ENCODE measurements at places on chromosomes 5 and 9.
A peak's percentile ranks its signal among the peaks of the same experiment; 100 is the strongest.

DNA sequence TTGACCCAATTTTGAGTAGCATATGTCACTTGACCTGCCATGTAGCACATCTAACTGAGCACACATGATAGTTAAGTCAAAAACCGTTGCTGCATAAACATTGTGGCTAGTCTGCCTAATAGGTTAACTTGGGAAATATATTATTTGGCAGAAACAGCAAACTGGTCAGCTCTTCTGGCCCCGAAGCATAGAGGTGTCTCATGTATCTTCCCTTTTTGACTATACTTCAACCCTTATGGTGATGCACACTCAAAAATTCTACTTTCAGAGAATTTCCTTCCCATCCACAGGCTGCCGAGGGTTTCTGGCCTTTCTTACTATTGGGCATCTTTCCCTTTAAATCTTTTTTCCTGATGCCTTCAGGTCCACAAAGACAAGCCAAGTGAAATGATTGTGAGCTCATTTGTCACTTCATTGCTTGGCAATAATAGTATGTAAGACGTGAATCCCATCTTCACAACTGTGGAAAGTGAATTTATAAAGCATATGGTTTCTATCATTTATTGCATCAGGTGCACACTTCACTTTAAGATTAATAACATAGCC, 41.2 kb downstream of the MOCS2 start:
- ATAC-seq: no peak

GRCh38 chr5:140978983-140979382, 12.7 kb downstream of the PCDHAC2 start:
- ATAC-seq: no peak

DNA sequence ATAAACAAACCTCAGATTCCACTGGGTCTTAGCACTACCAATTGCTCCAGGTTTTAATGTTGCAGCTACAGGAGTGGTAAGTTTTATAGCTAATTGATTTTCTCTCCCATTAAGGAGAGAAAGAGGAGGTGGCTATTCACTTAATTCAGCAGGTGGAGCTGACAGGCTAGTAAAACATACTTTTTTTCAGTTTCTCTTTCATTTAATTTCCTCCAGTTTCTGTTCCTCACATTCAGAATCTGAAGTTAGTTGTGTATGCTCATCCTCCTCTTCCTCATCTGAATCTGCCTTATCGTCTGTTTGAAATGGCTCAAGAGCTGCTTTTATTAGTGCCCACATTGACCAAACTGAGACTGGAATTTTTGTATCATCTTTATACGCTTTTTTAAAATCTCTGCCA, 98.0 kb downstream of the PLPPR1 start:
- ATAC-seq: no peak

- ATAC-seq: peak; percentile 53
Observed at GRCh38 chr9:133979921-133980863, 11.9 kb downstream of the VAV2 start.

DNA sequence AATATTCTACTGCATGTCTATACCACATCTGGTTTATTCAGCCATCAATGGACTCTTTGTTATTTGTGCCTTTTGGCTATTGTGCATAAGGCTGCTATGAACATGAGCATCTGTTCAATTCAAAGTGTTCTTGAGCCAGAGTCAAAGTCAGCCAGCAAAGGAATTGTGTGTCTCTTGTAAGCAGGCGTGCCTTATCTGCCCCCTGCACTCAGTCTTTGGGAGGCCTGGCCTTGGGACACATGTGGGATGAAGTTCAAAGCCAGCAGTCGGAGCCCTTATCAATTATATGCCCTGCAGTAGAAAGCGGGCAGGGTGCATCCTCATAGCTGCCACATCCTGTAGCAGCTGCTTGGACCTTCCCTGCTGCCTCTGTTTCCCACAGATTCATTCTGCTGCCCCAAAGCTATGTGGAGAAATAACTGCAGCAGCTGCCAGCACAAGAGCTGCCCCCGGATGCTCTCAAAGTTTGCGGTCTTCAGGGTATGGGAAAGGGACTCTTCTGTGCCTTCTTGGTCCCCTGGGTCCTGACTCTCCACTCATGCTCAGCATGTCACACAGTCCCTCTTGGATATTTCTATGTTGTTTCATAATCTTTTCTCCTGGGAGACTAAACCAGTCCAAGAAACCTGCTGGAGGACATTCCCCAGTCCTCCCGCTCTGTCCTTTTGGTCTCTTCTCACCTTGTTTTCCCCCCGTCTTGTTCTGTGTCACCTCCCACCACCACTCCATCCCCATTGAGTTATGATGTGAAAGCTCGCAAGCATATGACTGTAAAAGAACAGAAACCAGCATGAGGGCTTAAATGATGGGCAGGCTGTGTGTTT, 35.9 kb downstream of the STOM start:
- no peak for ATAC-seq

DNA sequence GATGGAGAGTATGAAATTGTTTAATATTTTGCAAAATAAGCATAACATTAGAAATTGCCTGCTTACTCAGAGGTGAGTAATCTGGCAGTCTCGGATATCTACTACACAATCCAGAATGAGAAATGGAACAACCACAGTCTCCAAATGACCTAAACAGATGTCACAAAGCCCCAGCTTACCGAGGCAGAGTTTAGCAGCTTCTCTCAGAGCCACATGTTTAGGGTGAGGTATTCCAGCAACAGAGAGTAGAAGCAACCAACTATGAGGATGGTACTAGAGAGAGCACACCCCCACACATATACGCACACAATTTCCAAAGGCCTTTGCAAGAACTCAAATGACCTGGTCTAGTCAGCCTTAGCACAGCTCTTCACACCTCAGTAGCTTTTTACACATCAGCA, 122.7 kb upstream of the LPAR1 start:
- no peak for ATAC-seq

DNA sequence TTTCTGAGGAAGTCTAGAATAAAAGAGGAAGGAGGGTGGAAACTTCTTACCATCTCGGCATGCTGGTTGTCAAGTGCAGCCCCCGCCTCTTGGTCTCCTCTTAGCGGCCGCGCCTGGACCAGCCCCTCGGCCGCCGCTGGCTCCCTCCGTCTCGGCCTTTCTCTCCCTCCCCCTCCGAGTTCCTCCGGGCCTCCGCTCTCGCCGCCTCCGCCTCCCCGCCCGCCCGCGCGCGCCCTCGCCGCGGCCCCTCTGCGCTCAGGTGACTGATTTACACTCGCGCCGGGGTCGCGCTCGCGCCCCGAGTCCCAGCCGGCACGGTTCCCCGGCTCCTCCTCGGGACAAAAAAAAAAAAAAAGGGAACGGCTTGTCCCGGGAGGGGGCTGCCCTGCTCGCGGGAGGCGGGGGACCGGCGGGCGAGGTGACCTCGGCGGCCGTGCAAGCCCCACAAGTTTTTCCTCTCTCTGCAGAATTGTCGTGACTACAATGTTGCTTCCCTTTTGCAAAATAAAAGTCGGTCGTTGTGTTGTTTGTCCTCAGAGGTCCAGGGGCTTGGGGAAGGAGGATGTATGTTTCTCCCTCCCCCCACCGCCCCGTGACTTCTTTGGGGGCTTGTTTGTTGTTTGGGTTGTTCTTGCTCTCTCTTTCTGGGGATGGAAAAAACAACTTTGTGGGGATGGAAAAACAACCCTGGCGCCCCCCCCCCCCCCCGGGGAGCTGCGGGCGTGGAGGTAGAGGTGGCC, at the start of gene BNC2:
Gene BNC2 (minus strand): TSS at position 75 of the 740 bp plus-strand sequence. CDS start 22 bp downstream, at position 53.
- peak; percentile 34 for ATAC-seq

- ATAC-seq: no peak
Observed at GRCh38 chr5:157198277-157198986, 17.8 kb downstream of the ITK start.

GRCh38 chr5:176570044-176570443, 20.9 kb downstream of the CDHR2 start:
- no peak for ATAC-seq

DNA sequence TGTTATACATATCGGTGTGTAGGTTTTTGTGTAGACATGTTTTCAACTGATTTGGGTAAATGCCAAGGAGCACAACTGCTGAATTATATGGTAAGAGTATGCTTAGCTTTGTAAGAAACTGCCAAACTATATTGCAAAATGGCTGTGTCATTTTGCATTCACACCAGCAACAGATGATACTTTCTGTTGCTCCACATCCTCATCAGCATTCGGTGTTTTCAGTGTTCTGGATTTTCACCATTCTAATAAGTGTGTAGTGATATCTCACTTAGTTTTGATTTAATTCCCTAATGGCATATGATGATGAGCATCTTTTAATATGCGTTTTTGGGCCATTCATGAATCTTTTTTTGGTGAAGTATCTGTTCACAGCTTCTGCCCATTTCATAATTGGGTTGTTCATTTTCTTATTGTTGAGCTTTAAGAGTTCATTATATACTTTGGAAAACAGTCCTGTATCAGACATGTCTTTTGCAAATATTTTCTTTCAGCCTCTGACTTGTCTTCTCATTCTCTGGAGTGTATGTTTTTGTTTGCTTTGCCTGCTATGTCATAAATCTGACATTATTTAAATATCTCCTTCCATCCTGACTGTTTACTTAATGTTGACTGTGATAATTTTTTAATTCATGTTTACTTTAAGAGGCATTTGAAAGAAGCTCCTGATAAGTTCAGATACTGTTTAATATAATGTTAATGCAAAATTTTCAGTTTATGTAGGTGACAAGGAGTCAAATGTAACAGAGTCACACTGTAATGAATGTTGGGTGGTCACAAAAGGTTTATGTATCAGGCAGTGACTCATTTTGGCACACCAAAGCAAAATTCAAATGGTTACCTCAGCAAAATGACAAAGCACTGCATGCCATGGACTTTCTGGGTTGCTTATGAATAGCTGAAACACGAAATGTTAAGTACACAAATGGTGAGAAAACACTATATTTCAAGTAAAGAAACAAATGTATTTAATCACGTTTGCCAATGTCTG, 181.1 kb upstream of the DAB2 start:
- ATAC-seq: no peak

- ATAC-seq: peak; percentile 80
Observed at GRCh38 chr5:56006094-56006493, 11.3 kb upstream of the IL6ST start.

DNA sequence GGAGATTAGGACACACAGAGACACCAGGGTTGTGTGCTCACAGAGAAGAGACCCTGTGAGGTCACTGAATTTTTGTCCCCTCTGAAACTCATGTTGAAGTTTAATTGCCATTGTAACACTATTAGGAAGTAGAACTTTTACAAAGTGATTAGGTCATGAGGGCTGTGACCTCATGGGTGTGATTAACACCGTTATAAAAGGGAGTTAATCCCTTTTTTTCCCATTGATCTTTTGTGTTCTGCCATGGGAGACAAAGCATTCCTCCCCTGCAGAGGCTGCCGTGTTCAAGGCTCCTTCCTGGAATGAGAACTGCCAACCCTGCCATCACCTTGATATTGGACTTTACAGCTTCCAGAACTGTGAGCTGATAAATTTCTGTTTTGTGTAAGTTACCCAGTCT, 221.0 kb downstream of the ADCY2 start:
- ATAC-seq: no peak

- ATAC-seq: no peak
Observed at GRCh38 chr5:54867310-54867944, 118.0 kb downstream of the ESM1 start.

GRCh38 chr9:92324431-92324830, 719 bp downstream of the NOL8 start:
- ATAC-seq: no peak

DNA sequence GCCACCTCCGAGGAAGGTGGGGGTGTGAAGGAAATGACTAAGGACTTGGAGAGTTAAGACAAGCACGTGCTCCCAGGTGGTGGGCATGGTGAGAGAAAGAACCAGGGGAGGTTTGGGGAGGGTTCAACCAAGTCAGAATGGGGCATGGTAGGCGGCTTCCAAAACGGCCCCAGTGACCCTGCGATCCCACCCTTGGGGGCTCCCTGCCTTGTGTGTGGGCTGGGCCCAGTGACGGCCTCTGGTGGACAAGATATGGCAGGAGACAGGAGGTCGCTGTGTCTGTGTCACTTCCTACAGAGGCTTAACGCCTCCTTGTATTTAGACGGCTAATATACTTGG, 51.3 kb upstream of the IRX4 start:
- ATAC-seq: no peak

- no peak for ATAC-seq
Observed at GRCh38 chr5:124061068-124061430, 549.1 kb downstream of the CSNK1G3 start.

Measured in stimulated activated memory B cell treated with anti-CD40 and anti-IgM and Interleukin-4, amounts not matched to agents 10 μg/mL and 1 μg/mL and 100 μg/mL, for 72 hours (primary cell).